Body of pancreas (tissue), 4 donors: ENCODE measurements at places on chromosomes 13 and 19.
A peak's percentile ranks its signal among the peaks of the same experiment; 100 is the strongest.

DNA sequence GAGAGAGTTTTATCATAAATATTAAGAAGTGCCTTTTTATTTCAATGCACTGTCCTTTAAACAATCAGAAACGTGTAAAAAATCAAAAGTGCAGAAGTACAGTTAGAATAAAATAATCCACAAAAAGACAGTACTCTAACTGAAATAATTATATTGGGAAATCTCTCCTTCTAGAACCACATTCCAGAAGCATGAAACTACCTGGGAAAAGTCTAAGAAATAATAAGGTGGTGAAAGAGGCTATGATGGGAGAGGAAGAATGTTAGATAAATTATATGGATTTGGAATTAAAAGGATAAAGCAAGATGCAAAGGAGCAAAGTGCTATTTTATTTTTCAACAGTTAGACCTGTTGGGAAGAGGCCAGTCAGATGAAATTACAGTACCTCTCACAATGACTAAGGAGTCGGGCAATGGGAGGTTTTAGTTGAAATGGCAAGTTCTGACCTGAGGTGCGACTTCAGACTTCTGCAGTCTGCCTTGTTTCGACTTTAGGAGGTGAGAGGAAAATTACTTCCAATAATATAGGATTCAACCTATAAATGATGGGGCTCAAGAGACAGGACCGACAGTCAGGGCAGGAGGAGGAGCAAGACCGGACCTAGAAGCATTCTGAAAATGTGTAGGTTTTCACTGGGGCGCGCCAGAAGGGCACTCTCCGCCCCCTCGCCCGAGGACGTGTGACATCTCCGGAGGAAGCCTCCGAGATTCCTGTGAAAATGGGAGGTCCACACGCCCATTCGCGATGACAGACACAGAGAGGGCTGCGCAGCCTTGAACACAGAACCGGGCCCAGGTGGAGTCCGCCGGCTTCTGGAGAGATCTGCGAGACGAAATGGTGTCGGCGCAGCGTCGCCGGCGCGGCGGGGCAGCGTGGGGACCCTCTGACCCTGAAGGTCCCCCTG is 717 bp downstream of the SPRYD7 start:
- peak overlapping the region; percentile 81 for H3K4me3 ChIP-seq
- H3K4me1 ChIP-seq, result peaks cover 33% of the 10 kb centered on the region
- peak; percentile 21 for DNase-seq
- H3K36me3 ChIP-seq, result no peaks in the 10 kb centered on the region
- no peaks in the 10 kb centered on the region for H3K27me3 ChIP-seq

DNA sequence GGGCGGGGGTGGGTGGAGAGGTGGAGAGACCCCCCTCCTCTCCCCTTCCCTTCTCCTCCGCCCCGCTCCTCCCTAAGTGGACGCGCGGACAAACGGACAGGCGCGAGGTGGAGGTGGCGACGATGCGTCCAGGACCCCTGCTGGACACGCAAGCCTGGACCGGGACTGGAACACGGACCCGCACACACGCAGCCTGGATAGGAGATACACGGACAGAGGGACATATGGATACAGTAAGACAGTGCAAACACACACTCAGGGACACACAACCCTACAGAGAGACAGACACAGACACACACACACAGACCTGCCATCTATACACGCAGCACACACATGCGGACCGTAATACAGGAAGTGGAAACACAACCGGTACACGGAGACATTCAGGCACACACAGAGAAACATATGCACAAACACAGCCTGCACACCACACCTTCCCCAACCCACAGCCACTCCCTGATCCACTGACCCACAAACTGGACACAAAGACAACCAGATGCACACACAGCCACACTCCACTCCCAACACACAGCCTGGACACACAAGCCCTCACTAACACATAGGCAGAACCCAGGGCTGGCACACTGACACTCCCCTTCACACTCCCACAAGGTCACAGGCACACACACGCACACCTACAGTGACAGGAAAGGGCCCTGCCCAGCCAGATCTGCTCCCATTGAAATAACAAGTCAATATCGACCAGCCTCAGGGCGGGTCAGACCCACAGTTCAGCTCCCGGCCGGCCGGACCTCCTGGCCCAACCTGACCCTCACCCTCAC is 696 bp upstream of the ERFL start:
- H3K36me3 ChIP-seq, result no peaks in the 10 kb centered on the region
- no peak overlapping the region for H3K27ac ChIP-seq
- peaks cover 29% of the 10 kb centered on the region for H3K4me1 ChIP-seq
- peak overlapping the region; percentile 36 for H3K4me3 ChIP-seq
- peak; percentile 24 for DNase-seq

DNA sequence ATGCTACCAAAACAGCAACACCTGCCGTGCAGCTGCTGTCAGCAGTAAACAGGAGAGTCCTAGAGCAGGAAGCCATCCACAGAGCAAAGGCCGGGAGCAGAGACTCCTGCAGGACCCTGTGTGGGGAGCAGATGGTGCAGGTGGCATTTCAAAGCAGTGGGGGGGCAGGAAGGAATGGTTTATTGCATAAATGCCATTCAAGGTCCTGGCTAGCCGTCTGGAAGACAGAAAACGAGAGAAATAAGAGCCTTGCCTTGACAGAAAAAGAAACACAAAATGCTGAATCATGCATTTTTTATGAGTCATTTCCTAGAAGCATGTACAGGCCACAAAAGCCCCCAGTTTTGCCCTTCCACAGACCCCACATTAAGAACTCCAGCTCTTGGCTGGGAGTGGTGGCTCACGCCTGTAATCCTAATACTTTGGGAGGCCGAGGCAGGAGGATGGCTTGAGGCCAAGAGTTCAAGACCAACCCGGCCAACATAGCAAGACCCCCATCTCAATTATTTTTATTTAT is 5.4 kb downstream of the RSPH6A start:
- H3K27me3 ChIP-seq, result no peaks in the 10 kb centered on the region
- no peak overlapping the region for H3K27ac ChIP-seq
- DNase-seq, result no peak
- H3K36me3 ChIP-seq, result no peaks in the 10 kb centered on the region

GRCh38 chr13:59437544-59438301 is 726.0 kb downstream of the DIAPH3 start:
- H3K27ac ChIP-seq, result no peak overlapping the region
- H3K36me3 ChIP-seq, result no peaks in the 10 kb centered on the region
- no peak overlapping the region for H3K4me3 ChIP-seq
- no peaks in the 10 kb centered on the region for H3K27me3 ChIP-seq
- no peaks in the 10 kb centered on the region for H3K4me1 ChIP-seq

DNA sequence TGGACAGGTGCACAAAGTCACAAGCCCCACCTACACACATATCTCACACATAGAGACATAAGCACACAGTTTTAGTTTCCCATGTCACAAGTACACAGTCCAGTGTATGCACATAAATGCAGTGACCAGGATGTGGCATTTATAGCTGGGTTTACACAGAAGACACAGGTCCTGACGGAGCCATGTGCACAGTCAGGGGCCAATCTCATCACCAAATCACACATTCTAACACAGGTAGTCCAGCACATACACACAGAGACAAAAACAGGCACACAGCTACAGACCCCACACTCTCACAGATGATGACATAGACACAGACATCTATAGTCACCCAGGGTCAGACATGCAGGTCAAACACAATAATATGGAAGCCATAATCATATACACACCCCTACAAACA is 2.1 kb downstream of the NUMBL start:
- peaks cover 19% of the 10 kb centered on the region for H3K4me1 ChIP-seq
- no peak overlapping the region for H3K4me3 ChIP-seq
- no peaks in the 10 kb centered on the region for H3K27me3 ChIP-seq
- H3K27ac ChIP-seq, result no peak overlapping the region

DNA sequence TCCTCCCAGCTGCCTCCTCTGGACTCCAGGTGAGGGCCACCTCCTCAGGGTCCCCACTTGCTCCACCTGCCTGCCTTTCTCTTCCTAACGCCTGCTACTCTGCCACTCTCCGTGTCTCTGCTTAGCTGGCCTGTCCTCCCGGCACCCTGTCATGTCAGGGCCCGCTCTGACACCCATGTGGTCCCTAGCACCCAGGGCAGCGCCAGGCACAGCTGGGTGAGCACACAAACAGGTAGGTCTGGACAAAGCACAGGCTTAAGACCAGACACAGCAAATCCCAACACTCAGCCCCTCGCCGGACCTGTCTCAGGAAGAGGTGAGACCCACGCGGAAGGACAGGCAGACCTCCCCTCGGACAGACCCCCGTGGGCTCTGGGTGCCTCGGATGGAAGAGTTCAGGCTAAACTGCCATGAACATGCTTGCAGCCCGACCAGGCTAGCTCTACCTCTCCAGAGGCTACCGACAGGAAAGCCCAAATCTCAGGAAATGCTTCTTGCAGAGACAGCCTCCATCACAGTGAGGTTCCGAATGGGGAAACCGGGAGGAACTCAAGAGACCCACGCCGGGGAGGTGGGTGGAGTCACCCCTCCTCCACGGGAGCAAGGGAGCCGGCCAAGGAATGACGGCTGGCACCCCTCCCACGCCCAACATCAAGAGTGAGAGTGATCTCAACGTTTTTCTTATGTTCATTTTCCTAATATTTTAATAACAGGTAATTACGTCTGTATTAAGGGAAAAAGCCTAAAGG is 12.5 kb downstream of the ZNF787 start:
- peak overlapping the region; percentile 42 for H3K27ac ChIP-seq
- H3K4me1 ChIP-seq, result peaks cover 90% of the 10 kb centered on the region
- DNase-seq, result peak; percentile 75

DNA sequence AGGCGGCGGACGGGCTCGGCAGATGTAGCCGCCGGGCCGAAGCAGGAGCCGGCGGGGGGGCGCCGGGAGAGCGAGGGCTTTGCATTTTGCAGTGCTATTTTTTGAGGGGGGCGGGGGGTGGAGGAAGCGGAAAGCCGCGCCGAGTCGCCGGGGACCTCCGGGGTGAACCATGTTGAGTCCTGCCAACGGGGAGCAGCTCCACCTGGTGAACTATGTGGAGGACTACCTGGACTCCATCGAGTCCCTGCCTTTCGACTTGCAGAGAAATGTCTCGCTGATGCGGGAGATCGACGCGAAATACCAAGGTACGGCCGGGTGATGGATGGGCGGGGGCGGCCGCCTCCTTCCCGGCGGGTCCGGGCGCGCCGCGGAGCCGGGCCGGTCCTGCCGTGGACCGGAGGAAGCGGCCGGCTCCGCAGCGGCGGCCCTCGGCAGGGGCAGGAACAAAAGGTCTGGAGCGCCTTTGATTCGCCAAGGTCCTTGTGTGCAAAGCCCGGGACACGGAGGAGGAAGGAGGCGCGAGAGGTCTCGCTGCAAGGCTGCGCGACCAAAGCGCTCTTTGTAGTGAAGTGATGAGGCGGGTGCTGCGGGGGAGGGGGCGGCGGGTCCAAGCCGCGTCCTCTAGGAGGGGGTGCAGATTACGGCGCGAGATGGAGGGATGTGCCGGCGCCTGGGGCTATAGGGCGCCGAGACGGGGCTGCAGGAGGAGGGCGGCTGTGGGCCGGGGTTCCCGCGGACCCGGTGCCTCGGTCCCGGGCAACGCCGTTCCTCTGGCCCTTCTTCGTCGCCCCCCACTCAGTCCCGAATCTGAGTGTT is 689 bp downstream of the ING1 start:
- H3K27ac ChIP-seq, result peak overlapping the region; percentile 99
- peaks cover 26% of the 10 kb centered on the region for H3K4me1 ChIP-seq
- no peaks in the 10 kb centered on the region for H3K36me3 ChIP-seq
- H3K4me3 ChIP-seq, result peak overlapping the region; percentile 45
- no peaks in the 10 kb centered on the region for H3K27me3 ChIP-seq

DNA sequence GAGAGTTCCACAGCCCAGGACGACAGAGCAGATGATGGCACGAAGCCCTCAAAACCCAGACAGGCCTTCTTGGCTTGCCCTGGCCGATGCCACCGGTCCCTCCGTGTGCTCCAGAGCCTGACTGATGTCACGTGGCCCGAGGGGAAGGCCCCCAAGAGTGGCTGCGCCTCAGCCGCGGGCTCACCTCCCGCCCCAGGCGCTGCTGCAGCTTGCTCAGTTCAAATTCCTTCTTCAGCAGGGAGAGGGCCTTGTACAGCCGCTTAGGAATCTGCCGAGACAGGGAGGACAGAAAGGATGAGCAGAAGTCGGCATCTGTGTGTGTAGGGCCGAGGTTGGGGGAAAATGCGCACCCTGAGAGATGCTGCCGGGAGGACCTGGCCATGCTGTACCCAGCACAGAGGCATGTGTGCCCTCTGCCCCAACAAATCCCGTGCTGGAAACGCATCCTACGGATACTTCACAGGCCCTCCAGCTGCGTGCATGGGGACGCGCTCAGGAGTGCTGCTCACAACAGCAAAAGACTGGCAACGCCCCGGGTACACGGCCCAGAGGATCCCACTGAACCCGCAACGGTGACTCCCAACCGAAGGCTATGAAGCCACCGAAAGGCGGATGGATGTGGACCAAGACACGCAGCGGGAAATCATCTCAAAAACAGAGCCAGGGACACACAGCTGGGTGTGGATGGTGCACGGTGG is 12.9 kb downstream of the LONP1 start:
- H3K4me1 ChIP-seq, result no peaks in the 10 kb centered on the region
- H3K27ac ChIP-seq, result no peak overlapping the region
- DNase-seq, result no peak
- no peak overlapping the region for H3K4me3 ChIP-seq
- no peaks in the 10 kb centered on the region for H3K27me3 ChIP-seq

GRCh38 chr13:97259410-97259797 is 37.3 kb downstream of the MBNL2 start:
- peak overlapping the region; percentile 85 for H3K27ac ChIP-seq
- H3K4me3 ChIP-seq, result no peak overlapping the region
- no peak for DNase-seq
- peaks cover 79% of the 10 kb centered on the region for H3K4me1 ChIP-seq

DNA sequence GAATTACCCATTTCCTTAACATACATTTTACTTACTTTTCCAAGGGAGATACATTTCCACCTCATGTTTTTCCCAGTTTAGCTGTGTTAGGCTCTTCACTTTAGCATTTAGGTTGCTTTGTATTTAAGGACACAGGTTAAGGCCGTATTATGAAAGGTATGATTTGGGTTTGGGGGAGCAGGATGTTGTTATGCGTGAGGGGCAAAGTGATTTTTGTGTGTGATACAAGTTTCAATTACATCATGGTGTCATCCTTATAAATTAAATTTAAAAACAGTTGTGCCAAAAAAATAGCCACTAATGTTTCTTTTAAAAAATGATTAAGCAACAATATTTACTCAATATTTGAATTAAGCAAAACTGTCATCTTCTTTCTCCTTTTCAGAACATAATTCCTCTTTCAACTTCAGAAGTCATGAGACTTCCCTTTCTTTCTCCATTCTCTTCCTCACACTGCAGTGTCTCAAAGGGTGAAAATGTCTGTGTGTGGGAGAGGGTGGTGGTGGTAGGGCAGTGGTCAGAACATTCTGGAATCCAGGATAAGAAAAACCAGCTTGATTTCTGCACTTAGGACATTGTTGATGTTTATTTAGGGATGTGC is 126.2 kb downstream of the KCNRG start:
- no peak overlapping the region for H3K27ac ChIP-seq
- H3K4me3 ChIP-seq, result no peak overlapping the region
- H3K36me3 ChIP-seq, result no peaks in the 10 kb centered on the region
- no peak for DNase-seq
- no peaks in the 10 kb centered on the region for H3K27me3 ChIP-seq
- no peaks in the 10 kb centered on the region for H3K4me1 ChIP-seq

- H3K4me1 ChIP-seq, result peaks cover 14% of the 10 kb centered on the region
- DNase-seq, result no peak
- H3K27ac ChIP-seq, result no peak overlapping the region
- no peaks in the 10 kb centered on the region for H3K27me3 ChIP-seq
Measured at GRCh38 chr19:49110567-49110966, 3.6 kb upstream of the LIN7B start.
